MV-4-11 (cell line): ENCODE measurements at places on chromosomes 6 and 20.
A peak's percentile ranks its signal among the peaks of the same experiment; 100 is the strongest.

DNA sequence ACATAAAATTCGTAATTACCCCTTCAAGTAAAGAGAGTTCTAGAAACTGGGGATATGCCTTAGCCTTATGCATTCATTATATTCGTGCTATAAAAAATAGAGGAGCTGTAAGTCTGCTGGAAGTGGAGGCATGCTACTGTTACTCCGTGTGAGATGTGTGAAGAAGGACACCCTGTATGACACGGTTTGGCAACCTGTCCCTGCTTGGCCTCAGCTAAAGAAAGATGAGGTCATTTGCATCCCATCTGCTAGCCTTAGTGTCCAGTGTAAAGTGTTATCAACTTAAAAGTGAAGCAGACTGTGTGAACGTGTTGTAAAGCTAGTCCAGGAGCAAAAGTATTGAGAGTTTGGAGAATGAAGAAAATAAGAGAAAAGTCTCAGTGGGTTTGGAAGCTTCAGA is 135.1 kb upstream of the RAB32 start:
- no peak for DNase-seq

DNA sequence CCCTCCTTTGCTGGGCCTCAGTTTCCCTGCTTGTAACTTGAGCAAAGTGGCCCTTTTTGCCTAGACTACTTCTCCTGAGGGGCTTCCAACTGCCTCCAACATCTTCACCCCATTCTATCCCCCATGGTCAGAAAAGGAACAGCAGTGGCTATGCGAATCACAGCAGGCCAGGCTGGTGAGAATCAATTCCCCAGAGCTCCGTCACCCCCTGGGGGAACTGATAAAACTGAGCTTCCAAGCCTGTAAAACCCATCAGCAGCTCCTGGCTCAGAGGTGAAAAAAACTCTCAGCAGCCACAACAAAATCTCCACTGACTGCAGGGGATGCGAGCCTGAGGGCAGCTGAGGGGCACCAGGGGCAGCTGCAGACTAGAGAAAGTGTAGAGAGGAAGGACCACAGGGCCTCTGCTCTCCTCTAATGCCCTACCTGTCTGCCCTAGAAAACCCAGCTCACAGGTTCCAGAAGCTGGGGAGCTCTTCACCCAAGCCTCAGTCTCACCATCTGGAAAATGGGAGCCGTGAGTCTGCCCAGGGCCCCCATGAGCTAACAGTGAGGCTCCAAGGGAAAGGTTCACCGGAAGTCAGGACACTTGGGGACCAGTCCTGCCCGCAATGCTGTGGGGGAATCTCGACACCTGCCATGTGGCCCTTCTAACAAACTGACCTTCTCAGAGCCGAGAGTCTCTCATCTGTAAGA is 120.6 kb downstream of the GRM4 start:
- DNase-seq = no peak

DNA sequence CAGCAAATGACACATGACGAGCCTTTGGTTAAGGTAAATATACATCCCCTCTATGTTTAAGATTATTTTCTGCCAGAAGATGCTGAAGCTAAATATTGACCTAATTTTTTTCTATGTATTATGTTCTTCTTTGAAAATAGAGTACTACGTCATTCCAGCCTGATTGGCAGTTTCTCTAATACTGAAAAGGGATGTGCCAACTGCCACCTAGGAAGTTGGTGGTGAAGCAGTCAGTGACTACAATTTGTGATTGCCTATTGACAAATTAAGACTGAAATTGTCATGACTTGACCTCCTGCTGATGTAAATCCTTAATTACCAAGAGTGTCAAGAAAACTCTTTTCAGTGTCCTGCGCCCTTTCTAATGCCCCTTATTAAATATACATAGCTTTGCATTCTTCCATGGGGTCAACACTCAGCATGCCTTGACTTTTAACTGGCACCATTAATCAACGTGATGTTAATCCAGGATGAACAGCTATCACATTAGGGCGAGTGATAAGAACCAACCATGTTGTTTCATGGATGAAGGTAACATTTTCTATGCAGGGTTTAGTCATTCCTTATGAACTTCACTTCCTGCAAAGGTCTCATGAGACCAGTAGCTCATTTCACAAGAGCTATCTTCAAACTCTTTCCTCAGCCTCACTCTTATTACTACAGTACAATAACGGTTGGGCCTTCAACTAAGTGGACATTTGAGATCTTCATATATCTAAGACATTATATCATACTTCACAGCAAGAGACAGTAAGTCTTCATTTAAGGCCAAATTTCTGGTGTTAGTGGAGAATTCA is 22.5 kb upstream of the SGK1 start:
- DNase-seq = peak; percentile 39

DNA sequence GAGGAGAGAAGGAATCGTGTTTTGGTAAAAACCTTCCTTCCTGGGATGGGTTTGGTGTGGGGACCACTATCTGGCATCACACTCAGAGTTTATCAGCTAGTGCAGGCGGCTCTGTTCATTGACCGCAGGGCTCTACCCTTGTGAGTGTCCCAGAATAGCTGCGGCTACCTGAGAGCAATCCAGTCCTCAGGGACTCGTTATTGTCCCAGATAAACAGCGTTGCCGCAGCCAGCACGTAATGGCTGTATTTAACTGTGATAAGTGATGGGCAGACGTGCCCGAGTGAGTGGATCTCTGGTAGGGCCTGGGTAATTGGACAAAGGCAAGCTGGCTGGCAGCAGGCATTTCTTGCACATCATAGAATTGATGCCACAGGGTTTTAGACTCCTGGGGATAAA is 163.3 kb downstream of the SOBP start:
- DNase-seq = no peak

DNA sequence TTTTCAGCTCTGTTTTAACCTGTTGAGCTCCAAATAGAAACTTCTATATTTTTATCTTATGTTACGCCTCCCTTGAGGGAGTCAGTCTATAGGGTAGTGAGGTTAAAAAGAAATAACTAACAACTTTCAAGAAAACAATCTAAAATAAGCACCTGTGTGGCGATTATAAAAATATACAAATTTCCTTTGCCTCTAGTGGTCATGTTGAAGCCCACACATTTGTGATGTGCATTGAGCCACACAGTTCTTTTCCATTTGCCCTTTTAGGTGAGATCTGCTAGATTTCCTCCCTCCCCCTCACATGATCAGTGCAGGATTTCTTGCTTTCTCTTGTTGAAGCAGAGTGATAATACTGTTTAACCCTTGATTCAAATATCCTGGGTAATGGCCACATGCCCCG is 84.2 kb downstream of the MYB start:
- DNase-seq = no peak
